ENCODE measurements at places on chromosomes 7 and 10.

GRCh38 chr7:78333530-78334425, 535.2 kb downstream of the PHTF2 start:
- DNase-seq, result no peak

- DNase-seq, result no peak
These were observed 95.0 kb upstream of the DDC start for GRCh38 chr7:50660040-50660829.

GRCh38 chr7:78588393-78588792, 789.8 kb downstream of the PHTF2 start:
- no peak for DNase-seq

GRCh38 chr10:6050801-6051445, 11.2 kb downstream of the IL2RA start:
- DNase-seq, result peak; percentile 74

DNA sequence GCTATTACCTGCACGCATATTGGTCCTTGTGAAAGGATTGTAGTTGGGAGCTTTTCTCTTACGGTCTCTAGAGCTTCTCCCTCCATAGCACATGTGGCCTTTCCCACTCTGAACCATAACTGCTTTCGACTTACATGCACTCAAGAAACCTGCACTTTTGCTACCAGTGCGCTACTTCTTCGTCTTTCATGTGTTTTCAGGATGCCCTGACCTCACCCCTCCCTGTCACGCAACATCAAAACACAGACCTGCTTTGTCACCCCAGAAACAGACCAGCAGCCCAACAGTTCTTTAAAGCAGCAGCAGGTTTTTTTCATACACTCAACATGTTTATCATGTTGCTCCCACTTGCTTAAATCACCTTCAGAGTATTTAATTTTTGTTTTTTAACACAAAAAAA, 243.5 kb upstream of the TCF7L2 start:
- DNase-seq, result no peak

- no peak for DNase-seq
These were observed 2.6 kb downstream of the MKLN1 start for GRCh38 chr7:131330299-131330698.

DNA sequence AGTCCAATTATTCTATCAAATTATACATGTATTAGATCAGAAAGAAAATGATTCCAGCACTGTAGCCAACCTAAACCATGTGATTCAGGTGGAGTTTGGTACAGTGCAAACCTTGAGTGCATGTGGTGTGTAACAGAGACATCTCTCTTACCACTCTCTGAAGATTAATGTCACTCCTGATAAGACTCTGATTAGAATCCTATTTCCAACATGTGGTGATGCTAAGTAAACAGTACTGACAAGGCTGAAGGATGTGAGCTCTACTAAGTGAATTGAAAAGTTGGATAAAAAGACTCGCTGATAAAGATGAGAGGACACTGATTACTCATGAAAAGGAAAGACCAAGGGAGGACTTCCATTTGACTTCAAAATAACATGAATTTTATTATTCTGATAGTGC, 232.0 kb downstream of the SDK1 start:
- DNase-seq, result no peak

Data from lung microvascular endothelial cell (primary cell).